ENCODE measurements at places on chromosomes 3 and 15.

GRCh38 chr3:51190199-51190598 lies 194.9 kb upstream of the MANF start:
- DNase-seq: no peak

- no peak for DNase-seq
Observed at GRCh38 chr3:67016522-67017080, 18.5 kb downstream of the KBTBD8 start.

DNA sequence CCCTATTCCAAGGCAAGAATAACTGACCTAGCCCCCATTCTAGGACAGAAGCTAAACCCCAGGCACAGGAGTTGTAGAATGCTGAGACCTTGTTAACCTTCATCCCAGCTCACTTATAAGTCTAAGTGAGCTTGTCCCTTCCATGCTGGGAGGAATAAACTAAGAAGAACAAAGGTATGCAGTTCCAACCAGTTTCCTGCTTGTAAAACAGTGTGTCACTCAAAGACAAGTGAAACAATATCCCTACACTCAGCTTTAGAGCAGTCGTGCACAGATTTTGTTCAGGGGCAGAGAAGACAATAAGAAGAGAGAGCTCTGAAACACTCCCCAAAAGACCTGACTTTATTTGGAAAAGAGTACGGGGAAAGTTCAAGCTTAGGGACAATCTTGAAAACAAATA lies 292.1 kb downstream of the CGGBP1 start:
- no peak for DNase-seq

- DNase-seq: no peak
Observed at GRCh38 chr15:69395991-69396390, 18.2 kb upstream of the KIF23 start.

DNA sequence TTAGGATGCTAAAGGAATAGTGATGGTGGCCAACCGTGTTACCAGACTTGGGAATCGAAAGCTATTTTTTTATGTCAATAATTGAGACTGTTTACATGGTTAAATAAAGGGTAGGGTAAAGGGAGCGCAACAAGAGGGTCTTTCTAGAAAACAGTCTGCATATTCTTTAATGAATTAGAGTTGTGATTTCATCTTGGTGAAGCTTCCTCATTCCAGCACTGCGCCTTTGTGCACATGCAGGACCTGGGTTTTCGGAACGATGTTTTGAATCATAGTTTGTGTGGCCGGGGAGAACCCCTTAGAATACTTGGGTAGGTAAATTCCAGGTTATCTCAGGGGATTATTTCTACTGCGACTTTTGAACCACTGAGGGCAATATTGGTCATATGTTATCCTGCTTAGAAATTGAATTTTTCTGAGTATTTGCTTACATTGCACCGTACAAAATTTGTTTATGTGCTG lies 1.3 kb downstream of the PIK3CA start:
- no peak for DNase-seq

DNA sequence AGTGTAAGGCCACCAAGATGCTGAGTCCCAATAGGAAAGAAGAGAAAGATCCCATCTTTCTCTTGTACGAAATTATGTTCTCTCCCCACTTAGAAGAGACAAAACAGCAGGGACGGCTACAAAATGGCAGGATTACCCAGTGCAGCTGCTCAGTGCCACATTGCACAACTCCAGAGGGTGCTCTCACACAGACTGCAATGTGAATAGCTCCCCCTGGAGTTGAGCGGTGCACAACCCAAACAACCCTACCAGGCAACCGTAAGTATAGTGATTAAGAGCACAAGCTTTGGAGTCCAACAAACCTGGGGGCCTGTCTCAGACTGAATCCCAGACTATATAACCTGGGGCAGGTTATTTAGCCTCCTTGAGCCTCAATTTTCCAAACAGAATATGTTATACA lies 3.1 kb upstream of the BHLHE40 start:
- DNase-seq: no peak

GRCh38 chr3:150371741-150372254 lies 36.3 kb upstream of the TSC22D2 start:
- peak; percentile 93 for DNase-seq

DNA sequence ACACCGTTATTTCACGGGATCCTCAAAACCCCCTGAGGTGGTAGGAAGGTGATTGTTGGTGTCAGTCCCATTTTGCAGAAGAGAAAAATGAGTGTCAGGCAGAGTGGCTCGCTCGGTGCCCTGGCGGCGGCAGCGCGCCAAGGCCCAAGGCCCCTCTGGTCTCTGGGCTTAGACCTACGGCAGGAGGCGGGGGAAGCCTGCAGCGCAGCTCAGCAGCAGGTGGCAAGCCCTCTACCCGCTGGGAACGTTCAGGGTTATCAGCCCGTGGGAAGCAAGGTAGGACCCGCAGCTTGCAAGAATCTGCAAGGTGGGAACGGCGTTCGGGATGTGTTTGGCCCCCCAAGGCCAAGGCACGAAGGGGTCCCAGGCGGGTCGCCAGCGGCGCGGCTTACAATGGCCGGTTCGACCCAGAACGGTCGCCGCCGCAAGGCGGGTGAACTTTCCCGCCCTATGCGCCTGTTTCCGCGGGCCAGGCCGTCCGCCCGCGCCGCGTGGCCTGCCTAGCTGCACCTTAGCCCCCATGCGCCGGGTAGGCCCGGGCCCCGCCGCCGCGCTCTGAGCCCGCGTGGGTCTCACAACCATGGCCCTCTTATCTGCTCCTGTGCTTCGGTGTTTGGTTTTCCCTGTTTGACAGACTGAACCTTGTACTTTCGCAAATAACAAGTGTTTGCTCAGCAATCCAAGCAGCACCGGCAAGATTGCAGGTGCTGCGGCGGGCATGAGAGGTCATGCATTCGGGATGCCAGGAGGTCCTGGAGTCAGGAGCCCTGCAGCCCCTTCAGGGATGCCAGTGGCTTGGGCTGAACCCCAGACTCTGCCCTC lies 39.7 kb downstream of the CCNL1 start:
- DNase-seq: no peak

DNA sequence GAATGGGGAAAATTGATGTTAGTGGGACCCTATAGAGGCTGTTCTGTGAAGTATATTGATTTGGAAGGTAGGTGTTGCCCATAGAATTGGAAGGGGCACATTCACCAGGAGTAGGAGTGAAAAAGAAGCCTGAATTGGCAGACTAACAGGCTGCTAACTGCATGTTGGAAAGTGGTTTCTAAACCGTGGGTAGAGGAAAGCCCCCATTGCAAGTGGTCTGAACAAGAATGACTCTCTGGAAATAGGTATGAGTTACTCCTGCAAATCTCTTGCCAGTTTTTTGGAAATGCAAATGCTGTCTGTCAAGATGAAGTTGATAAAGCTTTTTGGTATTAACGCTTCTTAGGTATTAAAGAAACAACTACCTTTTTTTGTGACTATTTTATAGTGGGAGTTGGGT lies 3.5 kb downstream of the UBE2E1 start:
- DNase-seq: no peak

DNA sequence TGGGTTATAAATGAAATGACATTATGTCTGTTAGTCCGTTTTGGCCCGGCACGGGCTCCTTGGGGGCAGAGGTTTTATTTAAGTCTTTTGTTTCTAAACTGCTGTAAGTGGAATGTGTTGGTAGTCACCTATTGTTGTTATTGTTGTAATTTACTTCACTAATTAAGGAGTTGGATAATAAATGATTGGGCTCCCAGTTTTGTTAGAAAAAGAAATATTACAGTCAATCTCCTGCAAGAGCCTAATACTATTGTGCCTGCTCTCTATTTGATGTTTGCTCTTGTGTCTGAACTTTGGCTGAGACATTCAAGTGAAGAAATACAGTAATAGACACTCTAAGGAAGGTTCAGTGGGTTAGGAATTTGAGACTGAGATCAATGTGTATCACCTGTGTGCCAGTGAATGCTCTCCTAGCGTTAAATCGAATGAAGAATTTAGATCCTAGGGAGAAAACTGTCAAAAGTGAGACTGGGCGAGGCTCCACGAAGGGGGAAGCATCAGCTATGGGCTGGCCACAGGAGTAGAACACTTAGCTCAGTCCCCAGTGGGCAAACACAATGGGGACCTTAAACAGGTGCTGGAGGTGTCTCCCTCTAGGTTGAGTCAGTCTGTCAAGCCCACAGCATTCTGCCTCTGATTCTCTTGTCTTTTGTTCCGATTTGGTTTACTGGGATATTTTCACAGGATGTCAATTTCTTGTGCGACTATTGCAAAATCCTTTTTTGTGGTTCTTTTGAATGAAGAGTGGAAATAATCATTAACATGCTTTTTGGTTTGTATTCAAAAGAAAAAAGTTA lies 1.2 kb downstream of the ROBO2 start:
- DNase-seq: no peak

- no peak for DNase-seq
Observed at GRCh38 chr3:149377408-149378364, at the start of gene TM4SF1. TM4SF1 (minus strand) TSS chr3:149377649; CDS start chr3:149377547, 102 bp downstream.

DNA sequence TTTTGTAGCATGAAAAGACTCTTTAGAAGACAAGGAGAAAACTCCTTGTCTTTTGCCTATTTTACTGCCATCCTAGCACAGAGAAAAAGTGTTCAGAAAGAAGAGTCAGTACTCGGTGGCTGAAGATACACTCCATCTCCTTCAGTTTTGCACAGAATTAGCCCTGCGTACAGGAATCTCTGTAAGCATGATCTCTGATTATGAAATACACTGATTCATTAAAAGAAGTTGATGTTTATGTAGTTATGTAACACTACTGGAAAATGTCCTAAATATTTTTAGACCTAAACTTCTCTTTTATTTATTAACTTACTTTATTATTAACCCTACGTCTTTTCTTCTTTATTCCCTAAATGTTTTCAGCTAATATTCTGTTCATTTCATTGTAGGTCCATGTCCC lies 138.4 kb downstream of the LEKR1 start:
- no peak for DNase-seq

GRCh38 chr15:35693286-35693685 lies 147.3 kb upstream of the DPH6 start:
- DNase-seq: no peak

- no peak for DNase-seq
Observed at GRCh38 chr3:130420466-130420865, 75.0 kb downstream of the COL6A5 start.

GRCh38 chr3:58034738-58035523 lies 26.7 kb downstream of the FLNB start:
- DNase-seq: no peak

GRCh38 chr15:41048397-41048796 lies 67.7 kb downstream of the INO80 start:
- DNase-seq: no peak

DNA sequence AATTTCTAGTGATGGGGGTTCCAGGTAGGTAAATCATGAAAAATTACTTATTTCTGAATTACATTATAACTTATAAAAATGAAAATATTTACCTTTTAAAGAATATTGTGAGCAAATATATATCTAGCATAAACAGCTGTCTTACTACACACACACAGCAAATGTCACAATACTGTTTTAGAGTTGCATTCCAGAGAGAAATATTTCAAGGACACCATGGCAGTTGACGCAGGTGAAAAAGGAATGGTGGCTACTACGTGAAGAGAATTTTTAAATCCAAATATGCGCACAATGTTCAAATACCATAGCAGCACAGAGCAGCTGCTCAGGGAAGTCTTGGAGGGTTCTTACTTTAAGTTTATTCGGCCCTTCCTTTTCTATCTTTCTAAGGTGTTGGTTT lies 356.2 kb downstream of the CGGBP1 start:
- no peak for DNase-seq

GRCh38 chr3:152083135-152083534 lies 185.6 kb upstream of the MBNL1 start:
- DNase-seq: no peak

- DNase-seq: no peak
Observed at GRCh38 chr15:78272776-78273175, 8.4 kb downstream of the DNAJA4 start.

GRCh38 chr3:184540777-184541681 lies 20.6 kb upstream of the EPHB3 start:
- DNase-seq: no peak

GRCh38 chr15:77907824-77908751 lies 169.4 kb downstream of the TBC1D2B start:
- DNase-seq: no peak
